Amniotic stem cell (primary cell): ENCODE measurements at places on chromosomes 1 and 21.

DNA sequence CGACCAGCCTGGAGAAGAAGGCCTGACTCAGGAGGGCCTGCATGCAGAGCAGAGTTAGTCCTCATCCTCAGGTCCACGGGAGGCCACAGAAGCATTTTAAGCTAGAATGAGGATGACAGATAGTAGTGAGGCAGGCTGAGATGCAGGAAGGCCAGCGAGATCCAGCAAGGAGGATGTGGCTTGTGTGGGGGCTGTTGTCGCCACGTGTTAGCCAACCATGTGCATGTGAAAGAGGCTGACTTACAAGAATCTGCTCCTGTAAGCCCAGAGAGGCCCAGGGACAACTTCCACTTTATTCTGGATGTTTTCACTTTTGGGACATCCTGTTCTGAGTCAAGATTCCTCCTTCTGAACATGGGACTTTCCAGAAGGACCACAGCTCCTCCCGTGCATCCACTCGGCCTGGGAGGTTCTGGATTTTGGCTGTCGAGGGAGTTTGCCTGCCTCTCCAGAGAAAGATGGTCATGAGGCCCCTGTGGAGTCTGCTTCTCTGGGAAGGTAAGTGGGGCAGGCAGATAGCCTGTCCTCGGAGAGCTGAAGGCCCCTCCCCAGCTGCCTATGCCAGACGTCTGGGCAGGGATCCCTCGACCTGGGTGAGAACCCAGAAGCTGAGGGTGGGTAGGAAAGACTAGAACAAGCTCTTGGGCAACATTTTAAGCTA, at the start of gene SLAMF8:
Gene SLAMF8, plus strand, starts transcription at position 433 of the 661 bp plus-strand sequence. Its CDS starts 26 bp downstream, at position 459.
- DNase-seq, result no peak

GRCh38 chr1:159869607-159870006, 7.2 kb upstream of the VSIG8 start:
- no peak for DNase-seq

GRCh38 chr21:36584980-36585940, 105.3 kb upstream of the CLDN14 start:
- DNase-seq, result no peak

- DNase-seq, result no peak
Measured at GRCh38 chr1:220685879-220686278, 4.3 kb upstream of the C1orf115 start.
